ENCODE measurements at places on chromosomes 7 and 10.
A peak's percentile ranks its signal among the peaks of the same experiment; 100 is the strongest.

- DNase-seq = no peak
Measured at GRCh38 chr7:5635461-5636445, 145.7 kb downstream of the RNF216 start.

DNA sequence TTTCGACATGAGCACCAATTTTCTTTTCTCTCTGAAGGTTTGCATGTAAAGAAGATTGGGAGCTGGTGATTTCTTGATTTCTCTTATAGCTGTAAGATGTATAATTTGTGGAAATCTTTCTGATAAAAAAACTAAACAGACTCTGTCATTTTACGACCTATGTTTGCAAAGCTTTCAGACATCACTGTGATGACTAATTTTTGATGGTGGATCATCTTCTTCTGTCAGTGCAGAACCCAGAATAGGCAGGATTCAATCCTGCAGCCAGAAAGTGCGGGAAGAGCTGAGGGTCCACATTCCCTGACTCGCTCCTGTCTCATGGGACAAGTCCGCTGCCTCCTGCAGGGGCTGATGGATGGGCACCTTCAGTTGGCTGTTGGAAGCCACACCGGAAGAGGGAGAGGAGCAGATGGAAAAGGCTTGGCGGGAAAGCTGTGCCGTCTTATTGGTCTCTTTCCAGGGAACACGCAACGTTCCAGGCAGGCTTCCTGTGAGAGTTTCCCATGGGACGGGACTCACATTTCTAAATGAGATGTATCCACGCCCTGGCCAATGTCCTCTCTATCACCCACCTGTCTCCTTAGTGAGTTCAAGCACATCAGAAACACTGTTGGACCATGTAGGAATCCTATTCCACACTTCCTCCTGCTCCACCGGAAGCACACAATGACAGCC lies 186.9 kb downstream of the PRPF18 start:
- DNase-seq = no peak

DNA sequence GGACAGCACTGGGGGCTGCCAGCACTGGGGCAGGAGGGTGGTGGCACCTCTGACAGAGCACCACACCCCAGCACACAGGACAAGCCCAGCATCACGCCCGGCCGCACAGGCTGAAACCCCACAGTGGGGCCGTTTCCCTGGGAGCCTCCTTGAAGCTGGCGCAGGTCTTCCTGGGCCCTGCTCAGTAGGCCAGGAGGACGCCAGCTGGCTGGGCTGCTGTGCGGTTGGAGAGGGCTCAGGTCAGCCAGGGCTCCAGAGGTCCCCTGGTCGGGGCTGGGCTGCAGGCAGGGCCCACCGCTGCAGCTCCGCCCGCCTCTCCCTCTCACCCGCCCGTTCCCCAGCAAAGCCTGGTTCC lies 137.3 kb downstream of the TCERG1L start:
- DNase-seq = no peak

- peak; percentile 64 for DNase-seq
Measured at GRCh38 chr7:70698219-70698832, 433.6 kb upstream of the GALNT17 start.

- no peak for DNase-seq
Measured at GRCh38 chr10:132434405-132435005, 37.5 kb downstream of the PWWP2B start.

DNA sequence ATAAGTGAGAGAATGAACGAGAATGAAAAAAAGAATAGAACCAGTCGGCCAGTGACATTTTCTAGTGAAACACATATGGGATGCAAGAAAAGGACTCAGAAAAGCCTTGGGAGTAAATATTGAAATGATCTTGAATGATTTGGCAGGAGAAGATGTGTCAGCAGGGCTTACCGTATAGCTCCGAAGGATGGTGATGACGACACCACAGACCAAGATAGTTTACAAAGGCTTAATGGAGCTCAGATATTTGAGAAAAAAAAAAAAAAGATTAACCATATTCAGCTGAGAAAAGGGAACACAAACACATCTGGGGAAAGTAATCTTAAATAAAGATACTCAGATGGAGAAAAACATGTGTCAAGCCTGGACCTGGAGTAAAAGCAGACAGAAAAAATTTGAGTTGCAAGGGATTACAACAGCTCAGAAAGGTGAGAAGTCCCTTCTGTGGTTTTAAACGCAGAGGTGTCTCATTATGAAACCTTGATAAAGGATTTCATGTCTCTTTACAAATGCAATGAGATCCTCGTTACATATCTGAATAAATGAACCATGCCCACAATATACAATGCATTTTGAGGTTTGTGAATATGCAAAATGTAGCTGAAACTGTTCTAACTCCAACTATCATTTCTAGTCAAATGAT lies 36.0 kb downstream of the DNAJB9 start:
- no peak for DNase-seq

GRCh38 chr10:62080905-62081304 lies 179.4 kb downstream of the ARID5B start:
- no peak for DNase-seq

DNA sequence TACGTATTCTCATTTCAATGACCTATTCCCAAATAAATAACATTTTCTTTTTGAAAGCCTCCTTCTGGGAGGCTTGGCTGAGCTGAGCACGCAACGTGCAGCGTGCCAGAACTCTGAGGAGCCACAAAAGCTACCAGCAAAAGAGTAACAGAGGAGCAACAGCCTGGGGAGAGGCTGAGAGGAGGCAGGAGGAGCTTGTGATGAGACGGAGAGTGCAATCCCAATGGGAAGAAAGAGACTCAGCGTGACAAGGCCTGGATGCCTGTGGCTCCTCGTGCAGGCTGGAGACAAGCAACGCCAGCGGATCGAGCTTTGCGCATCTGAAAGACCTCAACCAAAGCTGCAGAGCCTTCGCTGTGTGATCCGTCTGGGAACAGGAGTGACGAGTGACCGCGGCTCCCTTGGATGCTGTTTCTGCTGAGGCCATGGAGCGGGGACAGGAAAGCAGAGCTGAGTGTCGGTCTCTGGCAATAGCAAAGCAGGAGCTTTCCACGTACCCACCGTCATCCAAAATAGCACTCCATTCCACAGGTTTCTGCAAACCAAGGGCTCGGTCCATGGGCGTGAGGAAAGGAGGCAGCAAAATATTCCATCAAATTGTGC lies 171.7 kb upstream of the PFKP start:
- DNase-seq = no peak

GRCh38 chr10:11755512-11756263 lies 13.5 kb downstream of the ECHDC3 start:
- no peak for DNase-seq

GRCh38 chr7:106720641-106721040 lies 59.7 kb upstream of the CCDC71L start:
- no peak for DNase-seq

DNA sequence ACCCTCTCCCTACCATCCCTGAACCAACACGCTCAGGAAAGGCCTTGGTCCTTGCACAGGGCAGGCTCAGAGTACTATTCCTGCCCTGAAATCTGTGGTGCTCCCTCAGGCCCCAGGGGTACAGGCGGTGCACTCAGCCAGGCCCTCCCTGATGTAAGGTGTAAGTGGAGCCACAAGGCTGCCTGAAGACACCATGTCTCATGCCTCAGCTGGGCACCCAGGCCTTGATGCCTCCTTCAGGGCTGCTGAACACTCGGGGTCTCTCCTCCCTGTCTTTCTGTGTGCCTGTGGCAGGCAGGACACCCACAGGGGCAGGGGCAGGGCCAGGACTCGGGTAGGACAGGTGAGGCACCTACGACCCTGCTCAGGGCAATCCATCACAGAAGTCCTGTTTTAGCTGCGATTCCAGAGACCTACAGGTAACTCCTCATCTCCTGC lies 22.9 kb upstream of the ANTXRL start:
- DNase-seq = no peak

DNA sequence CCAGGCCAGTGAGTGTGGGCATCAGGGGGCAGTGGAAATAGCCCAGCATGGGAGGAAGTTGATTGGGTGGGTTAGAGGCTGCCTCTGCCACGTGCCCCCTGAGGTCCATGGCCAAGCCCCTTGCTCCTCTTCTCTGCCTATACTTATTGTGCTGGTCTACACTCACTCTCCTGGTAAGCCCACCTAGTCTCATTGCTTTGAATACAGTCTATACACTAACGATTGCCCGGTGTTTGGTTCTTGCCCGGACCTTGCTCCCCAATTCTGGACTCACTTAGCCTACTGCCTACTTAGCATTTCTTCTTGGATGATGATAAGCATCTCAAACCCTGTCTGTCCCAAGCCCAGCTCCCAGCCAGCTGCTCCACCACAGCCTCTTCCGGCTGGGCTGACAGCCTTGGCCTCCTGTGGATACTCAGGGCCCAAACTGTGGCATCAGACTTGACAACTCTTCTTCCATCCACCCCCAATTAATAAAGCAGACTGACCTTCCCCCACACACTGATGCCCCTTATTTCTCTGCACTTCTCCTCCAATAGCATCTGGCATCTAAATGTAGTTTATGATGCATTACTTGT lies 10.1 kb downstream of the LRRC18 start:
- DNase-seq = no peak

DNA sequence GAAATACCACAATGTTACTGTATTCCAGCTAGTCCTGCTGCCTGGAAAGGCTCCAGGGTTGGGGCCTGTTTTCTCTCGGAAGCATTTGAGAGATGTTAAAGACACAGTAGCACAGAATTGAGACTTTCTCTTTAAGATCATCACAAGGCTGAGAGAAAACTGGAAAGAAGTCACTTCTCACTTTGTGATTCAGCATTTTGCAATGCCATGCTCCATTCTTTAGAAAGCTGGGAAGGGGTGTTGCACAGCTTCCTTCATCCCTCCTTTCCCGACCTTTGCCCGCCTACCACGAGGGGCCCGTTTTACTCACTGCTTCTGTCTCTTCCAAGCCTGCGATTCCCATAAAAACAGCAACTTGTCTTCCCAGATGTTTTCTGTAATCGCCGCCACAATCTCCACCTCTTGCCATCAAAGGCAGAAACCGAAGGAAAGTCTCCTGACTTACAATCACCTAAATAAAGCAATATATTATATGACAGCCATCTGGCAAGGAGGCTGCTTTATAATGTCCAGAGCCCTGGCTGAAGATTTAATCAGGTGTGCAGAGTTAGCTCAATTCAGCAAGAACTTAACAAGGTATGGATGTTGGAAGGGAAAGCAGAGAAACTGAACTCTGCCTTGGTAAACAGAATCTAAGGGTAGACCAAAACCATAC lies 18.9 kb downstream of the NOD1 start:
- DNase-seq = peak; percentile 64

- no peak for DNase-seq
Measured at GRCh38 chr7:83704564-83704963, 55.6 kb upstream of the SEMA3E start.

- DNase-seq = no peak
Measured at GRCh38 chr10:61169294-61169693, 225.3 kb upstream of the RHOBTB1 start.

DNA sequence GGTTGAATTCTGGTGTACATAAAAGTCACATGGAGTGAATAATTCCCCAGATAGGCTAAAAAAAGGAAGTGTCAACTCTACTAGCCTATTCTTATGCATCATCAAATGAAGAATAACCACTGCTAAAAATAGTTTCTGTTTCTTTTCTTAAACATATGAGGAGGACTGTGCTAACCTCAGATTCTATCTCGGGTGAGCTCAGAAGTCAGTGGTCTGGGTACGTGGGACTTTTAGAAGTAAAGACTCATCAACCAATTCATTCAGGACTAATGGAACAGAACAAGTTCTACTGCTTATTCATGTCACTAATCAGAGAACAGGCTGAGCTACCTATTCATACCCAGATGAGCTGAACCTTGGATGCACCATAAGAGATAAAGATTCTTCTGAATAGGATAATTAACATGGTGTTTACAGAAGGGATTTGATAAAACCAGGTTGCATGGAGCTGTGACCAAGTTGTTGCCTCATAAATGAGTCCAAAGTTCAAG lies 9.5 kb upstream of the ASAH2 start:
- no peak for DNase-seq

- no peak for DNase-seq
Measured at GRCh38 chr10:132724446-132724845, 61.5 kb downstream of the NKX6-2 start.

DNA sequence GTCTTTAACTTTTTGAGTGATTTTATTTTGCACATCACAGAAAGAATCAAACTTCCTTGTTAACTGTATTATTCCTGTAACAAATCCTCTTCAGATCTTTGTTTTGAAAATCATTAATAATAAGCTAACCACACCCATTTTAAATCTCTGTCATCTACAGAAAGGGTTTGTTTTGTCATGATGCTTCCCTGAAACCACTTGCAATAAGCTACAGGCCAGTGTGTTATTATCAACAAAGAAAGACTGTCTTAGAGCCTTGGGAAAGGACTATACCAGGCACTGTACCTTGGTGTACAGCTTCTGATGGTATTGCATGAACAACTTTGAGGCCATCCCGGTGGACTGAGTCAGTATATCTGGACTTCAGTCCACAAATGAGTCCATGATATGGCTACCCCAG lies 145.3 kb upstream of the FAM3C start:
- DNase-seq = no peak

DNA sequence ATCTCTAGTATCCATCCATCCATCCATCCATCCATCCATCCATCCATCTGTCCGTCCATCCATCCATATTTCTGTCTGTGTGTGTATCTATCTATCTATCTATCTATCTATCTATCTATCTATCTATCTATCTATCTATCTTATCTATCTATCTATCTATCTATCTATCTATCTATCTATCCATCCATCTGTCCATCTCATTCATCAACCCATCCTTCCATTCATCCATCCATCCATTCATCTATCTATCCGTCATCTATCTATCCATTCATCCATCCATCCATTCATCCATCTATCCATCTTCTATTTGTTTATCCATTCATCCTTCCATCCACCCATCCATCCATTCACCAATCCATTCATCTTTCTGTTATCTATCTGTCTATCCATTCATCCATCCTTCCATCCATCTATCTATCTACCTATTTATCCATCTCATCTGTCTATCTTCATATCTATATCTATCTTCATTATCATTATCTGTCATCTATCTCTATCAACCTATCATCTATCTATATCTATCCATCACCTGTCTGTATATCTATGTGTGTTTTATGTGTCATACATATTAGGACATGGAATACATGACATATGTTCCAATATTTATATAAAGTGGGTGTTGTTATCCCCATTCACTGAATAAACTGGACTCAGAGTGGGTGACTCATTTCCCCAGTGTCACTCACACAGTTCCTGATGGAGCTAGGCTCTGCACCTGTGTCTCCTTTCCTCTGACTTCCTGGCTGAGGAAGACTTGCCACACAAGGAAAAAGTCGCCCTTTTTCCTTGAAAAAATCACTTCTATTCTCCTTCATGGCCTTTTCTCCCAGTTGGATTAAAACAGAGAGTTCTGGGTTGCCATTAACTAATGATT lies 200.1 kb downstream of the CCDC3 start:
- DNase-seq = no peak

- DNase-seq = peak; percentile 67
Measured at GRCh38 chr7:22559829-22560489, 60.0 kb upstream of the STEAP1B start.

DNA sequence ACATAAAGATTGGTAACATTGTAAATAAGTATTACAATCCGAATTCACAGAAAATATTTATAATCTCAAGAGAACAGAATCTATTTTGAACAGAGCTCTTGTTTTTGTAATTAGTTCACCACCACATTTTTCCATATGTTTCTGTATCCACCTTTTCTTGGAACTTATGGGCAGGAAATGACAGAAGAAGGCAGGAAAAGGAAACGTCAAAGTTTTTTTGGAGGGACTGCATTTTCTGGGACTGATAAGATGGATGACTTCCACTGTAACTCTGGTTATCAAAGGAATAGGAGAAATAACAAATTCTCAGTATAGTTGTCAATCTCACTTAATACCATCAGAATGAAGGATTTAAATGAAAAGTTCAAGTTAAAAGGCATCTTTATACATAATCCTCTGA lies 75.1 kb upstream of the SMNDC1 start:
- DNase-seq = no peak

Measured in DMS 273 treated with DMSO at 0.1 percent for 48 hours (cell line).